ENCODE measurements at places on chromosomes 5 and 9. TPM values are rescaled to one million over a fixed set of nuclear protein-coding genes. Genes with fewer than 3 reads are reported as not detected.

- DNase-seq = peak; percentile 70
These were observed 148.1 kb upstream of the MPDZ start for GRCh38 chr9:13427587-13427986.

GRCh38 chr9:78807286-78807685, 510.4 kb downstream of the PSAT1 start:
- DNase-seq = no peak

DNA sequence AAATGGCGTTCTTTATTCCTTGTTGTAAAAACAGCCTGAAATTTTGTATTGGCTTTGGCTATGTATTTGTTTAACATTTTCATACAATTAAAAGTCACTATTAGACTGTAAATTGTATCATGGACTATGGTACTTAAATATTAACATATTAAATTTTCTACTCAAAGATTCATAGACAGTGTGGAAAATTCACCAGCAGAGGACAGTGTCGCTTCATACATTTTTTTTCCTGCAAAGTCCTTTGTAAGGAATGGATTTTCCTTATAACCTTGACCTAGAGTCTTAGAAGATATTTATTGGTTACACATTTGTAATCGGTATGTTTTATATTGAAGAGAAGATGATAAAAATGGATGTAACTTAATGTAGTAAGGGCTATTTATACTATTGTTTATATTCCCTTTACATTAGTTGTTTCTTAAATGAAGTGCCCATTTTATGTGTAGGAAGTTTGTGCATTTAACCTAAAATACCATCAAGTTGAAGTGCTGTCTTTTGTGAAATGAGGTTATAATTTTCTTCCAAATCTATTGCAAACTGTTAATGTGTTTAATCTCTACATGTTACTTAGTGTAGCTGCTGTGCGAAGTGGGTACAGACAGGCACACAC, 150.1 kb downstream of the KDM4C start:
- DNase-seq = peak; percentile 18

The RORB gene
- not detected for total RNA-seq

All from glomerular endothelial cell (primary cell).